ENCODE measurements at places on chromosomes 11 and 22.

DNA sequence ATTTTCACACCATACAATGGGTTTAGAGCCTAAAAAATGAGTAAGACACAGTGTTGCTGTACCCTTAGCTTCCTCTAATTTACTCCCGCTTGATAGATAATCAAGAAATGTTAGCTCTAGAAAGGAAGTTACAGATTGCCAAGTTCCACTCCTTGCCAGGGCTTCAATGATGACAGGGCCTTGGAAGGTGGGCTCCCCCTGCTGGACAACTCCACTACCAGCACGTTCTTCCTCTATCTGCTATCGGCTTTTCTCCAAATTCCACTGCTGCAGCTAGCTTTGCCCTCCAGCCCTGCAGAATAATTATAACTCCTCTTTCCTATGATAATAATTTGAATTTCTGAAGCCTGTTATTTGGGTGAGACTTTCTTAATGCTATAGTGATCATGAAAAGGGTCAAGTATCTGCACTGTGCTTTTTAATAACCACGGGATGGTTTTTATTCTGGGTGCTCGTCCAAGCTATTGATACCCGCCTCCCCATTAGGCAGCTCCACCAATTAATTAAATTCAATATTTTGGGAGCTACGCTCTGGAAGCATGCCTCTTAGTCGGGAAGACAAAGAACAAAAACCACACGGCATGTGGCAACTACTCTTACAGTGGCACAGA is 9.0 kb downstream of the SYN3 start:
- peak; percentile 78 for DNase-seq

DNA sequence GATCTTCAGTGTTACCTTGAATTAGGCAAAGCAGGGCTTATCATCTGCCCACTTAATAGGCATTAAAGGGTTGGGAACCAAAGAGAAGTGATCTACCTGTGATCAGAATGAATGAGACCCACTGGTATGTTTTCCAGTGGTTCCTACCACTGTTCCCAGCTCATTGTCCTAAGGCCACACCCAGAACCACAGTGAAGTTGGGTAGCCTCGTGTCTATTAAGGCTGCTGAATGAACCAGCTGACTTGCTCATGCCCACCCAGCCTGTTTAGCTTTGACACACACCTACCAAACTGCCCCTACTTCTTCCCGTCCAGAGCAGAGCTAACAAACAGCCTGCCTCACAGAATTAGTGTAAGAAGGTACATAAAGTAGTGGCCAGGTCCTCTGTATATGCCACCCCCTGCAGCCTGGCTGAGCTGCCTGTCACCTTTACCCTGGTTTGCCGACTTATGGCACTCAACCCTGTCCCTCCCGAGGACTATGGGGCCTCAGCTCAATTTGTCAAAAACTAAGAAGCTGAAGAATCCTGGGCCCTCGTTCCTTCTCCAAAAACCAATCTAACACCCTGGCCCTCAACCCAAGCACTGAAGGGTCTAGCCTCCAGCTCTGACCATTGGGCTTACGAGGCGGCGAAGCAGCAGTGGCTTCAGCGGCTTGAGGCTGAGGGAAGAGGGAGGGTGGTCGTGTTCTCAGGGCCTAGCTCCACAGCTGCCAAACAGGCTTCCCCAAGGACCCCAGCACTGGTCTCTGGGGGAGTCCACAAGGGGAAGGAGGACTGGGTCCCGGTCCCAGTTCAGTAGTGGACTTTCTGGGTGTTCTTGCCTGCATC is 9.8 kb downstream of the UCP2 start:
- no peak for DNase-seq

DNA sequence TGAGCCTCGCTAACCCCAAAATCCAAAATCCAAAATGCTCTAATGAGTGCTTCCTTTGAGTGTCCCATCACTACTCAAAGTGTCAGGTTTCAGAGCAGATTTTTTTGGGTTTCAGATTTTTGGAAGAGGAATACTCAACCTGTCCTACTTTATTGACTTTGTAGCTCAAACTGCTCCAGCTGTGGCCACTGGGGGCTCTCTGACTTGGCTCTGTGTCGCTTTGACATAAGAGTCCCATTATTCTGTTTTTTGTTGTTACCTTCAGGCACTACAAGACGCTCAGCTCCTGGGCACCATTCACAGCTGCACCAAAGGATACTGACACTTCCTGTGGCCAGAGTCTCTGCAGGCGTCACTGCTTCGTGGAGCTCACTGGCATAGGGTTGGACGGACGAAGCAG is 41.1 kb downstream of the PHF21B start:
- DNase-seq = no peak

DNA sequence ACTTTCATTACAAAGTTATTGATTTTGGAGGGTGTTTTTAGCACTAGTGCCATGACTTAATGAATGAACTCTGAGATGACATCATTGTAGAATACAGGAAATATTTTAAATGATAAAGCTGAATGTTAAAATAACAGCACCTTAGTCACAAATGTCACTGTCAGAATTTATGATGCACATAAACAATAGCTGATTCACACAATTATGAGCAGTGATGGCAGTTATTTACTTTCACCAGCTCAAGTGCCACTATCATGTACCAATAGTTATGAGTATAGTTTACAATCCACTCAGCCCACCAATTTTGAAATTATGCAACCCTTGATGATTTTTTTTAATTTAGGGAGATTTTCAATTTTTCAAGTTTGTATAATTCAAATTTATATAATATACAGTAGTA is 23.0 kb downstream of the SERPING1 start:
- no peak for DNase-seq

GRCh38 chr11:68117853-68118470 is 3.2 kb downstream of the CHKA start:
- no peak for DNase-seq
